ENCODE measurements at places on chromosomes 7 and 10. TPM values are rescaled to one million over a fixed set of nuclear protein-coding genes. Genes with fewer than 3 reads are reported as not detected.

DNA sequence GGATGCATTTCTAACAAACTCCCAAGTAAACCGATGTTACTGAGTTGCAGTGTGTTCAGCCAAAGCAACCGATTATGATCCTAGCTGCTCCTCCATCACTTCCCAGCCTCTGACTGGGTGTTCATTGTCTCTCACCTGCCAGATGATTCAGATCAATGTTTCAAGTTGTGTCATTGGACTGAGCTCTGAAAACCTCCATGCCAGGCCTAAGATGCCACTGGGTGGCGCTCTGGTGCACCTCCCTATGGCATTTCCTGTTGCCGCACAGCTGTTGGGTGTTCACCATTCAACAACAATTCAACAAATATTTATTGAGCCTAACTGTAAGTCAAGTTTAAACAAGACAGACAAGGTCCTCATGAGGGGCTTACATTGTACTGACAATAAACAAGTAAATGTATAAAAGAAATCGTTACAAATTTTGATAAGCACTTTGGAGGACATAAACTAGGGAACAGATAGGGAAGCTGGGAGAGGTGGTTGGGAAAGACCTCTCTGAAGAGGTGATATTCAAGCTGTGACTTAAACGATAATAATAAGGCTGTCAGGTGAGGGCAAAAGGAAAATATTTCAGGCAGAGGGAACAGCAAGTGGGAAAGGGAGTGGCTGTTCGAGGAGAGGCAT, 22.8 kb downstream of the RGR start:
- DNase-seq: peak; percentile 91

DNA sequence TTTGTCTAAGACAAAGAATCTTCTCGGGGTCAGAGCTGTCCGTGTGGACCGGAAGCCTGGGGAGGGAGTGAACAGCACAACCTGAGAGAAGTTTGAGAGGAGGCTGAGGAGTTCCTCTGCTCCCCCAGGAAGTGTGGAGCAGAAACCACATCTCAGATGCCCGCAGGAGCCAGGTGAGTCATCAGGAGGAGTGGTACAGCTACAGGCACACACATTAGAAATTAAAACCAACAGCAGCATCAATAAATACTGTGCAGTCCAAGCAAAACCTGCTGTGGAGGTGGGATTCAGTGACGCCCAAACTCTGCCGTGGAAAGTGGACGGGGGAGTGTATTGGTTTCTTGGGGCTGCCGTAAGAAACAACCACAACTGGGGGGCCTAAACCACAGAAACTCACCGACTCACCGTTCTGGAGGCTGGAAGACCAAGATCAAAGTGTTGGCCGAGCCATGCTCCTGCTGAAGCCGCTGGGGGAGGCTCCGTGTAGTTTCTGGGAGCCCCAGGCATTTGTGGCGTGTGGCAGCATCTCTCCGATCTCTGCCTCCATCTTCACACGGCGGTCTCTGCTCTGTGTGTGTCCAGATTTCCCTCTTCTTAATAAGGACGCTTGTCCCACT, 31.2 kb upstream of the GARS1 start:
- DNase-seq: no peak

- peak; percentile 37 for DNase-seq
These were observed 210.8 kb downstream of the DIP2C start for GRCh38 chr10:478471-479245.

DNA sequence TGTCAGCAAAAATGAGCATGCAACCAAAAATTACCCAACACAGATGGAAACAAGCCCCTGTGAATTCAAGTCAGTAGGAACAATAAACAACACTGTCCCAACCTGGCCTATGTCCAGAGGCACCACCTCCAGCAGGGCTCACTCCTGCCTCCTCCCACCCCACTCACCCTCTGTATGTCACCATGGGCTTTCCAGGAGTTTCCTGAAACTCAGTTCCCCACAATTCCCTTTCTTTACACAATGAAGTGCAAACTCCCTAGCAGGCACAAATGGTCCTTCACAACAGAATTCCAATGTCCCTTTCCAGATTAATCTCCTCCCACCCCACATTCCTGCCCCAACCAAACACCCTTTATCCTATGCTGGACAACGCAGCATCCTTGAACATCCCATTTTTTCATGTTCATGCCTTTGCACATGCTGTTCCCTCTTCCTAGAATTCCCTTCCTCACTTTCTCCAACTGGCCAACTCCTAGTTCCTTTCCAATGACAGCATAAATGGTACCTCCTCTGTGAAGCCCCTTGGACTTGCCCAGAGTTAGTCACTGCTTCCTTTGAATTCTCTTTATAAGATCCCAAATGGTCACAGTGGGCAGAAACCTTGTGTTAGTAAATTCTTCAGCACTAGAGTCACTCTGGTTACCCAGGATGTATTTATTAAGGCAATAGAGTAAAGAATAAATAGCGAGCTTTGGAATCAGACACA, 157.5 kb downstream of the SLIT1 start:
- no peak for DNase-seq

COL26A1 gene
- total RNA-seq: 41.9 TPM

ARL4A gene
- total RNA-seq: 19.1 TPM

CALHM2 gene
- total RNA-seq: 1.0 TPM

MACROH2A2 gene
- total RNA-seq: 177 TPM

CUBN gene
- total RNA-seq: 0.72 TPM

FANK1 gene
- total RNA-seq: 9.7 TPM

Data from endodermal cell (in vitro differentiated cells).